ENCODE measurements at places on chromosomes 16 and 17. TPM values are rescaled to one million over a fixed set of nuclear protein-coding genes. Genes with fewer than 3 reads are reported as not detected.

The PPL gene
- not detected for total RNA-seq

The KCNH6 gene
- not detected for total RNA-seq

The CACNA1H gene
- total RNA-seq, result 2.9 TPM

The SGCA gene
- total RNA-seq, result not detected

The AOC2 gene
- 2.7 TPM for total RNA-seq

The ITGB3 gene
- total RNA-seq, result 0.17 TPM

The TBC1D3 gene
- not detected for total RNA-seq

The C16orf82 gene
- not detected for total RNA-seq
